NCI-H526 treated with DMSO at 0.1 percent for 48 hours (cell line): ENCODE measurements at places on chromosomes 5 and 9.

DNA sequence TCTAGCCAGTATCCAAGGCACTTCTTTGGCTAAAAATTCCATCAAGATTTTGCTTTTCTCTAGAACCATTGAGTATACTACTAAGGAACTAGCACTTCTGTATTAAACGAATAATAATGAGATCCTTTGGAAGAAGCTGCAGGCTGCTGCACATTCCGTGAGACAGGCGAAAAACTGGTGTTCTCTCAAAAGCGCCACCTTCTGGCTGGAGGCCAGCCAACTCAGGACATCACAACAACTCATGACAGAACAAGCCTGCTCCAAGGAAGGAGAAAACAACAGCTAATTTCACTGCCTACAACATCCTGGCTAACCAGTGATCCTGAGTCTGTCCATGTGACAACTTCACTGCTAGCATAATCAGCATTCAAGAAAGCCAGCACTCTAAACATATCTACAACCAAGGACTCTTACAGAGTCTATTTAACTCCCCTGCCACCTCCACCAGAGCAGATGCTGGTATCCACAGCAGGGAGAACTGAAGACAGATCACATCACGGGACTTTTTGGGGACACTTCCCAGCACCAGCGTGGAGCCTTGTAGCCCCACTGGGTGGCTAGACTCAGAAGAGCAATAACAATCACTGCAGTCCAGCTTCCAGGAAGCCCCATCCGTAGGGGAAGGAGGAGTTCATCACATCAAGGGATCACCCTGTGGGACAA, 150.5 kb downstream of the YTHDC2 start:
- no peak for DNase-seq

GRCh38 chr9:133155156-133155555, 8.6 kb downstream of the GBGT1 start:
- DNase-seq, result no peak

DNA sequence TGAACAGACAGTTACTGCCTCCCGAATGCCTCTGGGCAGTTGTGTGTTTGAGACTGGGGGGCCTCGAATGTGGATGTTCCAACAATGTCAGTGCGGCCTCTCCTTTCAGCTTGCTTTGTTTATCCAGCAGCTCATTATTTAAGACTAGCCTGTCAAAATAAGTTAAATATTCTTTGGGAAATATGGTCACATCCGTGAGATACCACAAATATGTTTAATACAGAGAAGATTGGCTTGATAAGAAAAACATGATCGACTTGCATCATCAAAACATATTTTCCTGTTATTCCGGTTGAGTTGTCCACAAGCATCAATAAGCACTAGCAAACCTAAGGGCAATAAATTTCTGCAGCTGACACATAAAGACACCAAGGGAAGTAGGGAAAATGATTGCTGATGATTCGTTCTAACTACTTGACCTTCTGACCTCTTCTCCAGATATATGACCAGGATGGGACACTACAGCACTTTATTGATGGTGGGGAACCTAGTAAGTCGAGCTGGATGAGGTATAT, 66.5 kb downstream of the PRDM6 start:
- DNase-seq, result no peak

DNA sequence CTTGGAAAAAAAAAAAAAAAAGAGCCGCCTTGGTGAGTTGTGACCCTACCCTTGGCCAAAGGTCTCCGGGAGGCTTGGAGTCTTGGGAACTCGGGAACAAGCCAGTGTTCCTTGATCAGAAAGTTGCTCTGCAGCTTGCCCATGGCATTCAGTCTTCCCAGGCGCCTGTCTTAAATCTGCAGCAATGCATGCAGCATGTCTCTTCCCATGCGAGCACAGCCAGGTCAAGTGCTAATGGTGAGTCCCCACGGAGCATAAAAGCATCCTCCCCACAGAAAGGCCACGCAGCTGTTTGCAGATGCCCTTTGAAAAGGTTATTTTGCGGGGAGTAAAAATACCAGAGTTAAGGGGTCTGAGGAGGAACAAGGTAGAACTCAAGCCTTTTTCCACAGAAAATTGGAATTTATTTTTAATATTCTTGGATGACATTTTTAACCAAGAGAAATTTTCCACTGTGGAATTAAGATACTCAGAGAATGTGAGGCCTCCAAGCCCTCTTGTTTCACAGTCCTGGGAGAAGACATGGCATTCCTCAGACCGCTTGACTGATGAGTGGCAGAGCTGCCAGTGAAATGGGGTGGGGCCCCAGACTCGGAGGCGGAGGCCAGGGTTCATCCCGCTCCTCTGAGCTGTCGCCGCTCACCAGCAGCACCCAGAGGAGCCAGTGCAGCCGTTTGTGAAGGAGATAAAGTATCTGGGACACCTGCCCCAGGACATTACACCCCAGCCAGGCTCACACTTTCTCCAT, 81.6 kb downstream of the CYFIP2 start:
- DNase-seq, result no peak

DNA sequence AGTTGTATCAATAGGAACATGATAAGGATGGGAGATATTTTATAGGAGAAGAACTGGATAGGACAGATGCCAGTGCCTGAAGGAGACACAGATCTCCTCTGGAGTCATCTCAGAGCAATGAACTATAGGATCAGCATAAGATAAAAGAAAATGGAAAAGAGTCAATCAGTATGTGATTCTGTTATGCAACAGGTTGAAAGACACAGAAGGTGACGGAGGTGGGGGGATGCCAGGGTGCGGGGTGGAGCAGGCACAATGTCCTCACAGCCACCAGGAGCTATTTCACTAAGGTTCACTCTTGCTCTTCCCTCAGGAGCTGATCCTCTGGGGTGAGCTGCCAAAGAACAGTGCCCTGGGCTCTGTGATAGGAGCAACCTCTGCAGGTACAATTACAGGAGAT, 179.8 kb downstream of the BNC2 start:
- DNase-seq, result no peak

DNA sequence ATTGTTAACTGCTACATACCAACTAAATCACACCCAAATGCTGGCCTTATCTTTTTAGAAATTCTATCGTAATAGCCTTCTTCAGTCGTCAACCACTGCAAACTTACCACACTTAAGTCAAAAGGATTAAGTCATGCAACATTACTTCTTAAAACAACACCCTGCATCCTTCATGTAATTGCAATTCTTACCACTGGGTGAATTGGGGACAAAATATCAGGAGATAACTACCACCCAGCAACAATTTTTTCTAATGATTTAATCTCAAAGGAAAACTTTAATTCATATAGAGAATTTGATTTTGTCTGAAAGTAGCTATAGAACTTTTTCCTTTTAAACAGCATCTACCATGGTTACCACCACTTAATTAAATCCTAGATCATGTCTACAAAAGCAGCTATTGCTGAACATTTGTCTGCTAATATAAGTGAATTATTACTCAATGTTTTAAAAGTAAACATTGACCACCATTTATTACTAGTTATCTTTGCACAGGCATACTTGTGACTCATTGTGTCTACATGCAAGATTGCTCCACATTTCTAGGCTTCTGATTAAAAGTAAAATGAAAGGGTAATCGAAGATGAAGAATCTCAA, 10.5 kb downstream of the MLLT3 start:
- DNase-seq, result no peak

- DNase-seq, result no peak
Measured at GRCh38 chr5:51185850-51186329, 197.4 kb upstream of the ISL1 start.

DNA sequence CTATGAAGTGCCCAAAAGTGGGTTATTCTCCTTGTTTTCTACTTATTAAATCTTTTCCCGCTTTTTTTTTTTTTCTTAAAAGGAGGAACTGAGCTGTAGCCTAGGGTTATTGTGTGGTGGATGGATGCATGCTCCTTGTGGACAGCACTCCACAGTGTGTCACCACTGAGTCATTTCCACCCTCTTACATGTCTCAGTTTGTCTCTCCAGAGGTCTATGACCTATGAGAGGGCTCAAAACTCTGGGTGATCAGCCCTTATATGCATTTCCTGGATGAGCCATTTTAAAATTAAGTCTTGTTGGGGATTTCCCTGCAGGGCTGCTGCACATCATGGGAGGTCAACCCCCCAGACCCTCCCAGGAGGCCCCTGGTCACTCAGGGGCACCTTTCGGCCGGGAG, 102.2 kb upstream of the MOCS2 start:
- DNase-seq, result no peak

DNA sequence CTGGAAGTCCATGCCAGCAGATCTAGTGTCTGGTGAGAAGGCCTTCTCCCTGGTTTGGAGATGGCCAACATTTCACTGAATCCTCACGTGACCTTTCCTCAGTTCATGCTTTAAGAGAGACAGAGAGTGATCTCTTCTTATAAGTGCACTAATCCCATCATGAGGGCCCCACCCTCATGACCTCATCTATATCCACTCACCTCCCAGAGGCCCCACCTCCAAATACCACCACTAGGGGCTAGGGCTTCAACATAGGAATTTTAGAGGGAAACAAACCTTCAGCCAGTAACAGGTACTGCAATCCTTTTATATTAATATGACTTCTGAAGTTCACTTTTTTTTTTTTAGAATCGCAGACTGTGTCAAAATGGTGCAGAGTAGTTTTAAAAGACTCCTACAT, 496.9 kb upstream of the ADAMTS16 start:
- DNase-seq, result no peak

DNA sequence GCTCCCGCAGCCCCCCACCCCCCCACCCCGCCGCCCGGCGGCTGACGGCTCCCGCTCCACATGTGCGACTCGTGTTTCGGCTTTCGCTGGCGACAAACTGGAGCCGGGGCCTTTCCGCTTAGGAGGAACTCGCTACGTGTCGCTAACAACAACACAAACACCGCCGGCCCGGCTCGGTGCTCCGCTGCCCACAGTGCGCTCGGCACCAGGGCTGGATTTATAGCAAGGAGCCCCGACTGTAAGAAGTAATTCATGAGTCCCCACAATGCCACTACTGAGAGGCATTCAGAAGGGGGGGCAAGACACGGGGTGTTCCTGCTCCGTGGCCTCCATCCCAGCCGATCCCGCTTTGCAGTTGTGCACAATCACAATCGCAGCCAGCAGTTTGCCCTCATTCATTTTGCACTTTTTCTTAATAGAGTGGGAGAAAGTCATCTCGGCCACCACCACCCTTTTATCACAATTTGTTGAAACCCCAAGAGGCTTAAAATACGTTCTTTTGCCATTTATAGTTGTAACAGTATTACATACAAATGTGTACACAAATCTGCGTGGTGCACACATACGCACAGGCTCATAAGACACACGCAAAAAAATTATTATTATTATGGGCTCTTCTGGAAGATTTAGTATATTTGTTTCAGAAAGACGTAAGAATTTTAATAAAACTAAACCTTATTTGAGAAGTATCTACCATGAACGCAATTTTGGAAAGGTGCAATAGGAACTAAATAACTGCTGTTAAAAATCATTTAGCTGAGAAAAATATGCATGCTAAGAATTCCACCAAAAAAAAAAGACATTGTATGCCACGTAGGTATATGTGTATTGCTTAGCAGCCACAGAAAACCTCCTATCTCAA, 48.1 kb downstream of the EBF1 start:
- no peak for DNase-seq

GRCh38 chr5:34849253-34849652, 10.3 kb downstream of the TTC23L start:
- no peak for DNase-seq

GRCh38 chr5:58262226-58262625, 197.7 kb downstream of the PLK2 start:
- no peak for DNase-seq

DNA sequence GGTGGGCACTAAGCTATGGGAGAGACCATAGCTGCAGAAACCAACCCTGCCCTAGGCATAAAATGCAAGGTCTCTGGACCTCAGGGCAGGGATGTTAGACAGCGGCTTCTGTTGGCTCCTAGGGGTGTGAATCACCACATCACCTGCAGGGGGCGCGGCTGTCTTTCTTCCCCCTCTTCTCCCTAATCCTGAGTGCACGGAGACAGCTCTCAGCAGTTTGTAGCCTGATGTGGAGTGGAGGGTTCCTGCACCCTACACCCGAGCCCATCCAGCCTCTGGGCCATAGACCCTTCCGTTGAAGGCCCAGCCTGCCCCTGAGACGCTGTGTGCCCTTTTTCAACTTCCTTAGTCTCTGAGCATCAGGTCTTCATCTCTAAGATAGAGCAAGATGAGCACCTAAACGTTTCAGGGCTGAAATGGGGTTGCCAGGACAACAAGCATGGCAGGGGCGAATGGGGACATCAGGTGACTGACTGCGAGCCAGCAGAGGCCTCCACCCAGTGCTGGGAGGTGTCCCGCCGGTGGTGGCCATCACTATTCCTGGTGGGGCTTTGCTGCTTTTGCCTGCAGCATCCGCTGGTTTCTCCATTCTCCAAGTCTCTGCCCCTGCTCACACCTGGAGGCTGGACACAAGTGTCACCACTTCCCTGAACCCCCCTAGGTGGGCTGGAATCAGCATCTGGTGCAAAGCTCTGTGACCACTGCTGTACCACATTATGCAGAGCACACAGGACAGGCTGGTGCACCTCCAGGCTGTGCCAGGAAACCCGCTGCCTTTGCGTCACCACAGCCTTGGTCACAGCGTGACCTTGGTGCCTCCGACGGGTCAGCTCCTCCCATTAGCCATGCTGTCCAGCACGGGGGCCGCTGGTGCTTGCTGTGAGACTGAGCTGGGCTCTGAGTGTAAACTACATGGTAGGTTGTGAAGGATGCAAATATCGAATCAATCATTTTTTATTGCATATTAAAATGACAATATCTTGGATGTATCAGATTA, 2.5 kb upstream of the SEC16A start:
- DNase-seq, result peak; percentile 31

GRCh38 chr9:31715250-31715649, 669.2 kb upstream of the ACO1 start:
- DNase-seq, result no peak

DNA sequence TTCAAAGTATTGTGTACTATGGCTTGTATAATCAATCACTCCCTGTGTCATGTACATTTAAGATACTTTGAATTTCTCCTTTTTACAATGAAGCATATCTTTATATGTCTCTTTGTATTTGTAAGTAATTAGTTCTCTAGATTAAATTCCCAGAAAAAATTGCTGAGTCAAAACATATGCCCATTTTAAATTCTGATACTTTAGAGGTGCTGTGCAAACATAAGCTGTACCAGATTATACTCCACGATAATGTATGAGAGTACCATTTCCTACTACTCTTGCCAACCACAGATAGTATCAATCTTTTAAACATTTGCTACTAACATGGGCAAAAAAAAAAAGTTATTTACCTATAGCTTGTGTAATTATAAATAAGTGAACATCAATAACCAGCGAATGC, 18.3 kb downstream of the DCAF10 start:
- no peak for DNase-seq

DNA sequence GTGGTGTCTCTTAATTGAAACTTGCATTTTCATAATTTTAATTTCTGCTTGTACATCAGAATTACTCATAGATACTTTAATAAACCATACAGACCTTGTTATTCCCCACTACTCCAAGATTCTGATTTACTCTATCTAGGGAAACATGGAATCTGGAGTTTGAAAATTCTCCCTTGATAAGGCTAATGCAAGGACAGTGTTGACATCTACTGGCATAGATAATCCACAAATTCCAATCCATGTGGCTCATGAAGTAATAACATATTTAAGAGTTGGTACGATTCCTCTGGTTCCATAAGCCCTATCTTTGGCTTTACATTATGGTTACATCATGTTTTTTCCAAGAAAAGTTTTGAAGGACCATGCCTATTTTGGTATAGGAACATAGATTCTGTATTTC, 759.2 kb downstream of the TLR4 start:
- no peak for DNase-seq

GRCh38 chr9:99807276-99807852, 14.3 kb upstream of the NR4A3 start:
- peak; percentile 20 for DNase-seq
